ENCODE measurements at places on chromosomes 7 and 10.

DNA sequence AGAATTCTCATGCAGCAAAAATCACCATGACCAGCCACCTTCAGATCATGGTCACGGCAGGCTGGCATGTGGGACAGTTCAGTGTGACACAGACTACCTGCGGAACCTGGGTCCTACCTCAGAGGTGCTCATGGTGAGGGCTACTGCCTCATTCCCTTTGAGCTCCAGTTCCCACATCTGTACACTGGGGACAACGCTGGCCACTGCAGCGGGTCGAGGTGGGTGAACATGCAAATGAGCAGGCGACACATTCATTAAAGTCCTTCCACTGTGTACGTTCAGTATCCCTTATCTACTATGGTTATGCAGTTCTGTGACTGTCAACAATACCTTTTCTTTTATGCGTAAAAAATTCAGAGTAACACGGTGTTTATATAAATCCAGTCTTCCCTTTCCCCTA lies 218.7 kb upstream of the AOAH start:
- ATAC-seq: no peak

- peak; percentile 47 for ATAC-seq
These were observed 821 bp downstream of the SLC35B4 start for GRCh38 chr7:134315679-134316538.

DNA sequence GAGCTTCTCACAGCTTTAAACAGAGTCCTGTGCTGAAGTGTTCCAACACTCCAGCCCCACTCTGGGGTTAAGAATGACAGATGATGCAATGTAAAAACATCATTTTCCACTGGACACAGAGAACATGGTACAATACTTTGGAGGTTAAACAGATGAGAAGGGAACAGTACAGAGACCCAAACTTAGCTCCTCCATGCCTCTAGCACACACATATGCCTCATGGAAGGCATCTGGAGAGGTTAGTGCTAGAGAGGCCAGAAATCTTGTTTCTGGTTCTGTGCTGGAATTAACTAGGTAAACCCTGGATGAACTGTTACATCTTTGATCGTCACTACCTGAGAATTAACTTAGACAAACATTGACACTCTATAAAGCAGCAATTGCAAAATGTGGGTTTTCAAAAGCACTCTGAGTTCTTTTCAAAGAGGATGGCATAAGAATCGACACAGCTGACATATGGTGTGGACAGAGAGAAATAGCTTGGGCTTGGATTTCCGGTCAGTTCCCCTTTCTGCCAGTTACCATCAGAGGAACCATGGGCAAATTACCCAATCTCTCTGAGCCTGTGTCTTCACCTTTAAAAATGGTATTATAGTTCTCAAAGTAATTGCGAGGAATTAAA lies 81.9 kb downstream of the KCNMA1 start:
- ATAC-seq: peak; percentile 18

GRCh38 chr10:71633920-71634319 lies 85.7 kb downstream of the C10orf105 start:
- peak; percentile 31 for ATAC-seq

GRCh38 chr10:85643845-85644525 lies 722.6 kb downstream of the GRID1 start:
- no peak for ATAC-seq

- ATAC-seq: no peak
These were observed 12.8 kb downstream of the PRXL2A start for GRCh38 chr10:80421050-80421706.

GRCh38 chr10:72275351-72276012 lies 1.8 kb downstream of the DDIT4 start:
- no peak for ATAC-seq

DNA sequence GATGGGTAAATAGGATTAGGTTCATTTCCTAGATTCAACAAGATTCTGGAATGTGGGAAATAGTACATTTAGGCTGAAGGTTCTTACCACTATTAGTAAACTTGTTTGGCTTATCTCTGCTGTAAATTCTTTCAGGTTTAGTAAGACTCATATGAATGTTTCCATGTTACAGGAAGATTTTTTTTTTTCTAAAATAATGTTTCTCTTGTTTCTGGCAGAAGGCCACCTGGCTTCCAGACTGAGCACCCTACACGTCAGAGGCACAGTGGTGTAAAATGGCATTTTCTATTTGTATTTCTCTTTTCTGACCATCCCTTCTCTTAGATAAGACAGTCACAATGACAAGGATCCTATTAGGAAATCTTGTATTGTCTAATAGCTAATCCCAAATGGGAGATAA lies 22.7 kb upstream of the AASS start:
- no peak for ATAC-seq

DNA sequence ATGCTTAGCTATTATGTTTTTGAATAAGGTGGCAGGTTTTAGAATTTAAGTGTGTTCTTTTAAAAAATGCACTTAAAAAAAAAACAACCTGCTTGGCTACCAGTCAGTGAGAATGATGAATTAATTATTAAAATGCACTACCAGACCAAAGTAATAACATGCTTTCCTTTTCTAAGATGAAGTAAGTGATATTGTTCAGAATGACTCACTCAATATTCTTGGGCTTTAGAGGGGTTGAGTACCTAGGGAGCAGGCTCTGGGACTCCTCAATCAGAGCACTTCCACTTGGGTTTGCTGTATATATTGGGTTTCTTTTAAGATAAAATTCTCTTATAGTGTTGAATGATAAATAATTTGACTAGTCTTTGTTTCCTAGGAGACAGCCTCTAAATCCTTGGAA lies 8.6 kb downstream of the STAM start:
- ATAC-seq: peak; percentile 76

GRCh38 chr7:71313553-71313952 lies 181.6 kb downstream of the GALNT17 start:
- ATAC-seq: no peak

DNA sequence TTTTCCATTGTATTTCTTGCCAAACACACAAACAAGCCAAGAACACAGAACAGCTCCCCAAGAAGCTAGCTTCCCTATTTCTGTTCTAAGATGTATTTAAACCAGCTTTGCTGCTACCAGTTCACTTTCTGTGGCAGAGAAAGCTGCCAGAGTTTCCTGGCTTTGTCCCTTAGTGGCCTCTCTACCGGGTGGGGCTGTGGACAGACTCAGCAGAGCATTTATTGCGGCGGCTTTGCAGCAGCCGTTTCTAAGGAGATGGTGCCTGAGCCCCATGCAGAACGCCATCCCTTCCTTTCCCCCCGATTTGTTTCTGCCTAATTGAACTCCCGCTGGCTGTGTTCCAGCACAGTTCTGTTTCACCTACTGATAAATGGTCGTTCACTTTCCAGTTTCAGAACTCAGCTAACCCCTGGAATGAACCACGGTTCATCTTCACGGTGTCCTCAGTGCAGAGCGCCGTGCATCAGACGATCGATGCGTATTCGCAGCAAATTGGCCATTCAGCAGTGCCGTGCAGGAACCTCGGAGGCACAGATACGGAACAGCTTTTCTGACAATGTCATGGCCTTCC lies 33.8 kb upstream of the SFMBT2 start:
- no peak for ATAC-seq

DNA sequence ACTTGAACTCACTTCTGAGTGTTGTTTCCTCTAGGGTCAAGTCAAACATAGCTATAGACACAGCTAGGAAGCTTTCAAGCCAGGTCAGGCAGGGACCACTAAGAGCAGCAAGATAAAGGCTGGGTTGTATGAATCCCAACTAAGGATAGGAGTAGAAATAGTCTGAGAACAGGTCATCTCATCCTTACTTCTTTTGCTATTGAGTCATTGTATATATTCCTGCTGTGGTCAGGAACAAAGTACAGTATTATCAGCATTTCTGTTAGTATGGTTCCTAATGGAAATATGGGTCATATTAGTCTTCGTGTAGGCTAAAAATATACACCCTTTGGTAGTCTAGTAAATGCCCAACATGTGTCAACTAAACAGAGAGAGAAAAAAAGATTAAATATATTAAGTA lies 145.3 kb downstream of the BTAF1 start:
- ATAC-seq: no peak

DNA sequence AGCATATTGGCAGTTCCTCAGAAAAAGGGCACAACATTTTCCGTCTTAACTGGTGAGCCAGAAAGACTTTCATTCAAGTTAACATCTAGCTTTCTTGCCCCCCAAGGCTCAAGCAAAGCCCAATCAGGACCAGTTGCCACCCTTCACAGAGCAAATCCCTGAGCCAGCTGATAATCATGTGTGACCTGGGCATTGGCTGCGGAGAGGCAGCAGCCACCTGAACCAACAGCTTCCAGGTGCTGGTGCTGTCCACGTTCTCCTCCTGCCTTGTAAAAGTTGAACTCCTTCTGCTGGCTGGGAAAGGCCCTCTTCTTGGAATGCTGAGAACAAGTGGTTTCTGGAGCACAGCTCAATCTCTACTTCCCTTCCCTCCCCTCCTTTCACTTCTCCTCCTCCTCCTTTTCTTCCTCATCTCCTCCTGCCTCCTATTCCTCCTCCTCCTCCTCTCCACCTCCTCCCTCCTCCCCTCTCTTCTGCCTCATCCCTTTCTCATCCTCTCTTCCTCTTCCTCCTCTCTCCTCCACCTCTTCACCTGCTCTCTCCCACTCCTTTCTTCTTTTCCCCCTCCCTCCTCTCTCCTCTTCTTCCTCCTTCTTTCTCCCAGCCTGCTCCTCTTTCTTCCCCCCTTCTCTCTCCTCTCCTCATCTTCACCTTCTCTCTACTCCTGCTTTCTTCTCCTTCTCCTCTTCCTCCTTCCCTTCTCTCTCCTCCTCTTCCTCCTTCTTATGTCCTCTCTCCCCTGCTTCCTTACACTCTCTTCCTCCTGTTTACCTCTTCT lies 140.6 kb downstream of the JCAD start:
- no peak for ATAC-seq

GRCh38 chr10:95791425-95791979 lies 35.5 kb downstream of the ENTPD1 start:
- ATAC-seq: no peak

- ATAC-seq: no peak
These were observed 86.2 kb downstream of the EBF3 start for GRCh38 chr10:129877773-129878371.

DNA sequence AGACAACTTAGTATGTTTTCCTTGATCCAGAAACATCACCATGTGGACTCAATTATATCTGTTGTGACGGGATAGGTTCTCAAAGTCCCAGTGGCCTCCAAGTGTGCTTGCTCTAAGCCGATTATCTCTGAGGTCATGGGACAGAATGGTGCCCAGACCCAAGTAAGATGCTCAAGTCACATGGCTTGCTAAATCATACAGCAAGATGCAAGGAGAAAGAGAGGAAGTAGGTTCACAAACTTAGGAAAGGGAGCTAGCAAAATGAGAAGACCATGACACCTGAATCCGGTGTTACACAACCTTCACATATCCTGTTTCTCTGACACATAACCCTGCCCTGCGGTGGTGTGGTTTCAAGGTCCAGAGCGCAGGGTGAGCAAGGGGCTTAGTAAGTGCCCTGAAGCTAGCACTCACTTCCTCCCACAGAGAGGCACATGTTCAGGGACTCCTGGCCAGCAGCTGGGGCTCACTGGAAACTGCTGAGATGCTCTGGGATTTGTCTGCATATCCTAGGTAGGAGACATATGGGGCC lies 590.9 kb upstream of the ANKRD30A start:
- no peak for ATAC-seq

- peak; percentile 64 for ATAC-seq
These were observed 73.6 kb downstream of the EGFR start for GRCh38 chr7:55092186-55092974.

DNA sequence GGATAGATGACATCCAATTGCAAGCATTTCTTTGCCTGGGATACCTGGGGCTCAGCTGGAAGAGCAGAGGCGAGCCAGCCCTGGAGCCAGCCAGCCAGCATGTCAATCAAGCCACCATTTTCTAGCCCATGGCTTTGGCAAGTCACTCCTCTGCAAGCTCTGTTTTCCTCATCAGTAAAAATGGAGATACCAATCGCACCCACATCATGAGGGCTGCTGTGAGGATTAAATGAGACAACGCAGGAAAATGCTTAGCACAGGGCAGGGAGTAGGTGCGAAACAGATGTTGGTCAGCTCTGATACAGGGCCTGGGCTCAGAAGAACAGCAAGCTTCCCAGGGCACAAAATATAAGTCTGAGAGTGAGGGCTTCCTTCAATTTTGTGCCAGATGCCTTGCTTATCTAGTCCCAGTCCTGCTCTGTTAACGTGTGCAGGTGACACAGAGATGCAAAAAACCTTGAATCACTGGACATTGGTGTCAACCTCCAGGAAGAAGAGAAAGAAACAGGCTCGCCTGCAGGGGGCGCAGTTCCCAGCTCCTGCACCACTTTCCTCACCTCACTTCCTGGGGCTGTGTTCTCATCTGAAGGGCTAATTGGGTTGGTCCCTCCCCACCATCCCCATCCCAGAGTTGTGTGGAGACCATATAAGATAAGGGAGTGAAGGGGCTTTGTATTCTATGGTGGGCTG lies 72.8 kb upstream of the CACUL1 start:
- ATAC-seq: no peak

DNA sequence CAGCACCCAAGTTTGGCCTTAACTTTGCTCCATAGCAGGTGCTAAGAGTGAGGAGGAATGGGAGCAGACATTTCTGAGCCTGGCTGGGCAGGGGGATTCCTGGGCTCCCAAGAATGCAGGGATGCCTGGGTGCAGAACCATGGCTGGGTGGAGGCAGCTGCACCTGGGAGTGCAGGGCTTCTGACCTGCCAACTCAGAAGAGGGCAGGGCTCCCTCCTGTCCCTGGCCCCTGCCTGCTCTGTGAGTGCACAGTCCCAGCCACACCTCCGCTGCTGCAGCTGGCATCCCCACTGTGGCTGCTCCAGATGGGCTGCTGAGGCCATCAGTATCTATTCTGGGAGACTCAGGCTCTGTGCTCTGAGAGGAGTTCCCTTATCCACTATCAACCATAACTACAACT lies 747.4 kb upstream of the VSTM2A start:
- ATAC-seq: no peak

- no peak for ATAC-seq
These were observed 277.9 kb downstream of the SKIDA1 start for GRCh38 chr10:21247592-21247991.

- ATAC-seq: peak; percentile 40
These were observed 259.3 kb upstream of the TMEM72 start for GRCh38 chr10:44651834-44652233.

DNA sequence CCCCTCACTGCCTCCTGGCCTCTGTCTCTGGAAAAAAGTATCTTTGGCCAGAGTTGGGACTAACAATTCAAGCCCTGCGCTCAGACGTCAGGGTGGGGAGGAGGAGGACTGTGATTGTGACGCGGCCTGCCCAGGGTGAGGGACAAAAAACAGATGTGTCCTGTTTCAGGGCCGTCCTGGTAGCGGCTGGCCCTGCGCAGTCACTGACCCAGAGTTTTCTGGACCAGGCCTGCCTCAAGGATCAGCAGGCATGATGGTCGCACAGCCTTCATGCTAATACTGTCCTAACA lies 110.1 kb downstream of the CYTH3 start:
- no peak for ATAC-seq

GRCh38 chr7:5333121-5334045 lies 50.6 kb downstream of the SLC29A4 start:
- peak; percentile 9 for ATAC-seq

- ATAC-seq: no peak
These were observed 190.3 kb upstream of the SHH start for GRCh38 chr7:156002362-156003066.

DNA sequence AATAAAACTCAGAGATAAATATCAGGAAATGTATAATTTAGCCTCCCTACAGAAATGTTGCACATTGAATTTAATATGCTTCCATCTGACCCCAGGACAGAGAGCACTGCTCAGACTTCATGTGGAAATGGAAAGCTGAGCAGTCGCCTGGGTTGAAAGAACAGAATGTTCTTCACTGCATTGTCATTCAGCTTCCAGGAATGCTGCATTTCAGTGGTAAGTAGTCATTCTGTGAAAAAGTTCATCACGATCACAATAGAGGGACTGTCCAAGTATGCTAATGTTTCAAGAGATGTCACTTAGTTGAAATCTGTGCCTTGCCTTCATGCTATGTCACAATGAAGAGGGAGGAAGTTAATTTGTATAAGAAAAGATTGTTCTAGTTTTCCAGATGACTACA lies 147.3 kb downstream of the NRCAM start:
- peak; percentile 27 for ATAC-seq

Data from SK-N-SH treated with all-trans-retinoic acid at 6 μM for 48 hours (cell line).